ENCODE measurements at places on chromosomes 13 and 19.

DNA sequence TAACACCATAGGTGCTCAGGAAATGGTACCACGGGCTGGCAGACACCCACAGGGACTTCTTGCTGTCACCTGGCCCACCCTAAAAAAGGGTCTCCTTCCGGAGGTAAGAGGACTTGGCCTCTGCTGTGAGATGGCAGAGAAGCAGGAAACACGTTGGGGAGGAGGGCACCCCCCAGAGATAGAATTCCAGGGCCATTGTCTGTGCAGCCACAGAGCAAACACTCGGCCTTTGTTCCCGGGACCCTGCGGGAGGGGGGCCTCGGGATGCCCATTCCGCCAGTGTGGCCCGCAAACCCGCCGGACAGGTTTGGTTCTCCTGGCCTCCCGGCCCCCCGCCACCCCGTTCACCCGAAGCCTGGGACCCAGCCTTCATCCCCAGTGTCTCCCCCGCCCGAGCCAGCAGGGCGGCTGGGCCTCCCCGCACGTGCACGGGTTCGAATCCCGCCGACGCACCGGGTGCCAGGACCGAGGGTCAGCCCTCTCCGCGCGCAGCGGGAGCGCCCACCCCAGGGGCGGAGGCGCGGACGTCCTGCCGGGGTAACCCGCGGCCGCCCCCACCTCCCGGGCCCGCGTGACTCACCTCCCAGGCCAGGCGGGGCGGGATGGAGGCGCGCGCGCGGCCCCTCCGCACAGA, 714 bp downstream of the PLPP2 start:
- peak; percentile 84 for DNase-seq

GRCh38 chr19:55275851-55276719, 3.8 kb downstream of the HSPBP1 start:
- no peak for DNase-seq

DNA sequence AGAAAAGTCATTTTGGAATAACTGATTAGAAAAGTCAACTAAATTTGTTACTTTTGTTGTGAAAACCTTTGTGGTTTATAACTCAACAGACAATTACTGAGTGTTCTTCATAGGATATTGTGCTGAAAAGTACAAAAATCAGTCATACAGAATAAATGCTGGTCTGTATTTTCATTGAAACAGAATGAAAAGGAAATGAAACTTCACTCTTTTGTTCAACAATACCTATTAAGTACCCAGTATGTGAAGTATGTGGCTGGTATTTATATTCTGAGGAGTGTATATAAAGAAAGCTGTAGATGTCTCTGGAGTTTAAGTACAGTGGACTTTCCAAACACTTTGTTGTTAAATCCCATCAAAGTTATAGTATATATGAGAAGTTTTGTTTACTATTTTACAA, 828.4 kb upstream of the ATXN8OS start:
- DNase-seq: no peak

- DNase-seq: no peak
Observed at GRCh38 chr19:45497791-45498190, 452 bp upstream of the PPM1N start.

GRCh38 chr19:45172173-45172572, 5.9 kb downstream of the TRAPPC6A start:
- DNase-seq: no peak

DNA sequence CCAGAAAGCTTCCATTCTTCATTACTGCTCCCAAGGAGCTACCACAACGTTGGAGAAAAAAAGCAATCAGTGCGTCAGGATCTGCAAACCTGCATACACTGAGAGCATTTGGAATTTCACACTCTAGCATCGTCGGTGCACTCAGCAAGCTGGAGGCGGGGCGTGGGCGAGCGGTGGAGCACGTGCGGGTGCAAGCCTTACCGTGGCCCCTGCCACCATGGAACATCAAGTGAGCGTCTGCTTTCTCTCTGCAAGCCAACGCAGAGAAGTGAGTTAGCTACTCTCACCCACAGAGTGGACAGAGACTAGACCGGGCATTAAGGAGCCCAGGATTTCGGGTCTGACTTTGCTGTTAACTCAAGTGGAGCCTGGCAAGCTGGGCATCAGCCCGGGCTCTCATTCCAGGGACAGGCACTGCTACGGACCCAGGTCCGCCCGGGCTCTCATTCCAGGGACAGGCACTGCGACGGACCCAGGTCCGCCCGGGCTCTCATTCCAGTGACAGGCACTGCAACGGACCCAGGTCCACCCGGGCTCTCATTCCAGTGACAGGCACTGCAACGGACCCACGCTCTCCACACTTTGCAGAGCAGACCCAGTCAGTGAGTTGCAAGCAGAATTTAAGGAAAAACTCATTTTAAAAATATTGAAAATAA, 124.1 kb upstream of the SPACA7 start:
- no peak for DNase-seq

GRCh38 chr19:37114001-37114400, 35.8 kb downstream of the ZNF420 start:
- no peak for DNase-seq

DNA sequence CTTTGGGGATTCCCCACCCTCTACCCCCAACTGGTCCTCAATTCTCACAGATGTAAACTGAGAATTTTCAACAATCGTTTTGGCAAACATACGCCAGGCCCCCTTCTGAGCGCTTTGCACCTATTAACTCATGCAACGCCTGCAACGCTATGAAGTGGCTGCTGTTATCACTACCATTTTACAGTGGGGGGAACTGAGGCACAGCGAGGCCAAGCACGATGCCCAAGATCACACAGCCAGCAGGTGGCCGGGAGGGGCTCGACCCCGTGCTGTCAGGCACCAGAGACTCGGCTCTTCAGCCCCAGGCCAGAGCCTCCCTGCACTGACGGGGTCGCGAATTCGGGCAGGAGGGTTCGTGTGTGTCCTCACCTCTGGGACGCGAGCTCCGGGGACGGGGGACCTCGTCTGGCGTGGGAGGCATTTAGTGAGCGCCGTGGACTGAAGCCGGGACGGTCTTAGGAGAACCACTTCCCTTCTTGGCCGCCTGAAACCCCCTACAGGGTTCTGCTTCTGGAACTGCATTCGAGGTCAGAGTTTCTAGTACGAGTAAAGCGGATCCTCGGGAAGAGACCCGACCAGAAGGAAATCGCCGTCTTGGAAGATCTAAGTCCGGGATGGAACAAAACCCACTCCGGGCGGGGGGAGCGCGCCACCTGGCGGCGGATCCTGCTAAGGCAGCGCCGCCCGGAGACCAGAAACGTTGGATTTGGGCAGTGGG, 21.0 kb downstream of the ZNF114 start:
- peak; percentile 50 for DNase-seq

- no peak for DNase-seq
Observed at GRCh38 chr13:73254827-73255226, 196.0 kb downstream of the KLF5 start.

GRCh38 chr19:47357788-47358680, 8.9 kb downstream of the DHX34 start:
- DNase-seq: no peak

DNA sequence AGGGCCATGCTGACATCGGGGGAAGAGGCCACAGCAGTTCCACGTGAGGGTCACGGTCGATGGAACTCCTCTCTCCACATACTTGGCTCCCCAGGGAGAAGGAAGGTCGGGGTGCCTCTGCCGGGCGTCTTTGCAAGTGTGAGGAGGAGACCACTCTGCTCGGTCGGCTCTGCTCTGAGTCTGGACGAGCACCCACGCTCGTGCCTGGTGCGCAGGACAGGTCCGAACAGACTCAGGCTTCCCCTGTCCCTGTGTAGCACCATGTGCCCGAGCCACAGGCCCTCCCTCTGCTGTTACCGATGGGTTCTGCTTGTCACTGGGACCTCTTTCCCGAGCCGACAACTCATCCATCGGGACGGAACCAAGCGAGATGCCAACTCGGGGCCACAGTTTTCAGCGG, 35.1 kb downstream of the TMEM255B start:
- no peak for DNase-seq

GRCh38 chr13:85816413-85816812, 17.2 kb upstream of the SLITRK6 start:
- no peak for DNase-seq

DNA sequence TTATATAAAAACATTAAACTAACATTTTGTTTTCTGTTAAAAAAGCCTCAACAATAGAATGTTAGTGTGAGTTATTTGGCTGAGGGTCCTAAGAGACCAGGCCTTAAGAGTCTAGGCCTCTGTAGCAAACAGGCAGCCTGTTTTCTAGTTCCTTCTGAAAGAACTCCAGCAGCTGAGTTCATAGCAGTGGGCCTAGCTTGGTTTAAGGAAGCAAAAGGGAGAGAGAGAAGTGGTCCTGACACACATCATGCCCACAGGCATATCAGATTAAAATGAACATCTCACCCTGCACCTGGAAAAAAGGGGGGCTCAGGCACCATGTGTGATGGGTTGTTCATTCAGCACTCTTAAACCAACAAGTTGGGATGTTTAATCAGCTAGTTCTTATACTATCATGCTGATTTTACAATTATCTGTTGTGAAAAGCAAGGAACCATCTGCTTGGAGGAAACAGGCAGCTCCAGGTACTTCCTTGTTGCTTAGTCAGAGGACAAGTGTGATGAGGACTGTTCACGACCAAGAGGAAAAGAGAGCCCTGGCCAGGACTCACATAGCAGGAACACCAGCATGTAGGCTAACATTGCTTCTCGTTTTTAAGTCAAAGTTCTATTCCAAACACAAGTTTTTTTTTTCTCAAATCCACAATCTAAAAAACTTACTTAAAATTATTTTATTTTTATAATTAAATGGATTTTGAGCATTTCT, 81.3 kb upstream of the FRY start:
- peak; percentile 24 for DNase-seq

DNA sequence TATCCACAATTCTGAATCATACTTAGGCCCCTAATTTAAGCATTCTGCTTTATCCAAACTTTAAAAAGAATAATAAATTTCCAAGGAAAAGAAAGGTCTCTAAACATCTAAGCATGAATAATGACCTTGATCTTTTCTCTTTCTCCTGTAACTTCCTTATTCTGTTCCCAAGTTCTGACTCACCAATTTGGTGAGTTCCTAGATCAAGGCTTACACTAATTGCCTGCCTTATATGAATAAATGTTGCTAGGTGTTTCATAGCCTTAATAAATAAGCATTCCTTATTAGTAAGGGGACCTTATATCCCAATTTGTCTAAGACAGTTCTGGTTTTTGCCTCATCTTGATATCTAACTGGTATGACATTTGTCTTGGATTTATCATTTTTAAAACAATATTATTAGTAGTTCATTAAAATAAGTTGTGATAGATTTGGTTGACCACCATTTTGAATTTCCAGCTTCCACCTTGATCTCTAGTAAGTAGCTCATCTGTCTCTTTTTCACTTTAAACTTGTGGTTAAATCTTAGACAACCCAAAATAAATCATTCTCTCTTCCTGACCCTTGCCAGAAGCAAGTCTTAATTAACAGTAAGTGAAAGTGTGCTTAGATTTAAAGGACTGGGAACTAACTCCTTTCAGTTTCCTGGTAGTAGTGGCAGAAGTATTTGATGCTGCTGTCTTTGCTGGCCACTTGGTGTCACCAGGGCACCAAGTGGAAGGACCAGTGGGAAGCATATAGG, 121.2 kb upstream of the MLNR start:
- peak; percentile 56 for DNase-seq

DNA sequence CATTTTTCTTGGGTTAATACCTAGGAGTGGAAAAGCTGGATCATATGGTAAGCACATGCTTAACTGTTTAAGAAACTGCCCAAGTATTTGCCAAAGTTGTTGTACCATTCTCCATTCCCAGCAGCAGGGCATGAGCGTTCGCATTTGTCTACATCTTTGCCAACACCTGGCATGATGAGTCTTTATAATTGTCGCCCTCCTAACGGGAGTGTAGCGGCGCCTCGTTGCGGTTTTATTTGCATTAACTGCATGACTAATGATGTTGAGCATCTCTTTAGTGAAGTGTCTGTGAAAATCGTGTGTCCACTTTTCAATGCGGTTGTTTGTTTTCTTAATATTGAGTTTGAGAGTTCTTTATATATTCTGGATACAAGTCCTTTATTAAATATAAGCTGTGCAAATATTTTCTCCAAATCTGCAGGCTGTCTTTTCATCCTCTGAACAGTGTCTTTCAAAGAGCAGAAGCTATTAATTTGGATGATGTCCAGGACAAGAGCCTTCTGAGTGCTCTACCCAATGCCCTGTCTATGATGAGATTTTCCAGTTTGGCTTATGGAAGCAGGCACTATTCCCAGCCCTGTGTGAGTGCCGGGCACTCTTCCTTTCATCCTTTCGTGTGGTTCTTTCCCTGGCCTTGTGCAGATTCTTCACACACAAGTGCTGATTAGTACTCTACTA, 202.0 kb downstream of the FOXO1 start:
- DNase-seq: no peak

DNA sequence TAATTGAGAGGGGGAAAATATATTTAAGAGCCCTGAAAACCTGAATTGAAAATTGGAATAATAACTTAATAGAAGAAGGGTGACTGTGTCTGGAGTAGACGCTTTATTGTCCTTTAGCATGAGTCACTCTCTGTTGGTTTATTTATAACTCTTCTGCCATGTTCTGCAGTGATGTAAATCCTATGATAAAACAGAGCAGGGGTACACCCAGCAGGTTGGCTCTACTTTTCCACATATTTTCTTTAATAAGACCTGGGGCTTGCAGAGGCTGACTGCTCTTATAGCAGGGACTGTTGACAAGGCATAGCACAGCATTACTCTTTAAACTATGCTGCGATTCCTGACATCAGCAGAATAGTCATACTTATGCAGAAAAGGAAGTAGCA, 389.9 kb upstream of the PCDH9 start:
- DNase-seq: no peak

DNA sequence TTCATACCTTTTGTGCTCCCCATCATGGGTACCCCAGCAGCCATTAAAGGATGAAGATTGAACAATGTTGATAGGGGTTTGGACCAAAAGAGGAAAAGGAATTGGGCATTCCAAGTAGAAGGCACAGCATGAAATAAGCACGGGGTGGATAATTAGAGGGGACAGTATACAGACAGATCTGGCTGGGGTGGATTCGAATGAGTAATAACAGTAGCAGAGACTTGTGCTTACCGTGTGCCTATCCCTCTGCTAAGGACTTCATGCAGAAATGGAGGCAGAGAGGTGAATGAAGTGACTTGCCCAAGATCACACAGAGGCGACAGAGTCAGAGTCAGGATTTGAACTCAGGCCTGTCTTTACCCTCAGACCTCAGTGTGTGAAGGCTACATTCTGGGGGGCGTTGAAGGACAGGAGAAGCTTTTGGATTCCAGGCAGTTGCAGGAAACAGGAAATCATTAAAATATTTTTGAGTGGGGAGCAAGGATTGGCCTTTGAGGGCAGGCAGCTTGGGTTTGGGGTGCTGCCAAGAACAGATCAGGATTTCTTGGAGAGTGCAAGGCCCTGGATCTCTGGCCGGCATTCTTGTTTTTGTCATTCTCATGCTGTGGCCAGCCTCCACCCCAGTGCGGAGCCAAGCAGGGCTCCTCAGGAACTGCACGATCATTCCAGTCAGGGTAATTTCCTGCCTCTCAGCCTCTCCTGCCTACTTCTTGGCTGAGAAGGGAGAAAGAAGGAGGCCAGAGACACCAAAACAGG, 18.7 kb downstream of the PAF1 start:
- DNase-seq: peak; percentile 69

DNA sequence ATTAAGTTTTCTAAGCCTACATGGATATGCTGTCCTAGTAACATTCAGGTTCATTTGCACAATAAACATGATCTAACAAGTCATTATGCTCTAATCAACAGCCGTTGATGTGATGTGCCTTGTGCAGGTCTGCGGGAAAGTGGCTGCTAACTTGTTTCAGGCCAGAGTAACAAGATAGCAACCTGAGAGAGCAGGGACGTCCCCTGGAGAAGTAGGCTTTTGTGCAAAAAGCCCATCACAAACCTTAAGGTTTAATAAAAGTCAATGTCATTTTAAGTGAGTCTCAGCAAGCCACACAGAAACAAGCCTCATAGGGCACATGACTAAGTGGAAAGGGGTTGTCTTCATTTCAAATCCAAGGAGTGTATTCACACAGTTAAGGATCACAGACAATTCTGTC, 17.6 kb downstream of the FOXO1 start:
- no peak for DNase-seq

All from pons (tissue), 1 donor.